ENCODE measurements at places on chromosomes 3 and 15.

GRCh38 chr3:170482199-170482598 lies 63.5 kb downstream of the CLDN11 start:
- DNase-seq, result no peak

DNA sequence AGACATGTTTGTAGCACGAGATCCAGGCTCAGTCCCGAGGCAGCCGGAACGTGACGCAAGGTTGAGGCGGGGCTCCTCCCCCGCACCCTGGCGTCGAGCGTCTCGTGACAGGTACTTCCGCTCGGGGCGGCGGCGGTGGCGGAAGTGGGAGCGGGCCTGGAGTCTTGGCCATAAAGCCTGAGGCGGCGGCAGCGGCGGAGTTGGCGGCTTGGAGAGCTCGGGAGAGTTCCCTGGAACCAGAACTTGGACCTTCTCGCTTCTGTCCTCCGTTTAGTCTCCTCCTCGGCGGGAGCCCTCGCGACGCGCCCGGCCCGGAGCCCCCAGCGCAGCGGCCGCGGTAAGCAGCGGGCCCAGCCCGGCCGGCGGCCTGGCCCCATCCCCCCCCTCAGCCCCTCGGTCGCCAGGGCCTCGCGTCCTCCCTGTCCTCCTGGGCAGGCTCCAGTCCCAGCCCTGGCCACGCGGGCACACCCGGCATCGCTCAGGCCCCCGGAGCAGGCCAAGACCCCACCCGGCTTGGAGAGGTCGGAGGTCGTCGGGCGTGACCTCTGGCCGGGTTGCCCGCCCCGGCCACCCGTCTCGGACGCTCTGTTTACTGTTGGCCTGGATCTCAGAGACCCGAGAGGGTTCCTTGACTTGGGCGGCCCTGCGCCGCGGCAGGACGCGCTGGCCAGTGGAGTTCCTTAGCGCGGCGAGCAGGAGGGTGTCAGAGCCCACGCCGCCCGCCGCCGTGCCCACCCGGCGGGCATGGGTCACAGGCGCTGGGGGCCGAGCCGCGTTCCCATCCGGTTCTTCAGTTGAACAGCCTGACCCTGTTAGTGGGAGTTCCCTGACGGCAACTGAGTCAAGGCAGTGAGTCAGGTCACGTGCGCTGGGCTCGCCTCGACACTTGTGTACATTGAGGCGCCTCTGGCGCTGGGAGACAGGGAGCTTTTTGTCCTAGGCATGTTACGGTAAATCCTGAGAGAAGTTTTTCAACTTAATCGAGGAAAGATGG lies at the start of gene RAB7A:
RAB7A (plus strand) TSS at position 161 of the 994 bp plus-strand sequence. CDS start 69,185 bp downstream, outside the sequence.
- peak; percentile 92 for DNase-seq

DNA sequence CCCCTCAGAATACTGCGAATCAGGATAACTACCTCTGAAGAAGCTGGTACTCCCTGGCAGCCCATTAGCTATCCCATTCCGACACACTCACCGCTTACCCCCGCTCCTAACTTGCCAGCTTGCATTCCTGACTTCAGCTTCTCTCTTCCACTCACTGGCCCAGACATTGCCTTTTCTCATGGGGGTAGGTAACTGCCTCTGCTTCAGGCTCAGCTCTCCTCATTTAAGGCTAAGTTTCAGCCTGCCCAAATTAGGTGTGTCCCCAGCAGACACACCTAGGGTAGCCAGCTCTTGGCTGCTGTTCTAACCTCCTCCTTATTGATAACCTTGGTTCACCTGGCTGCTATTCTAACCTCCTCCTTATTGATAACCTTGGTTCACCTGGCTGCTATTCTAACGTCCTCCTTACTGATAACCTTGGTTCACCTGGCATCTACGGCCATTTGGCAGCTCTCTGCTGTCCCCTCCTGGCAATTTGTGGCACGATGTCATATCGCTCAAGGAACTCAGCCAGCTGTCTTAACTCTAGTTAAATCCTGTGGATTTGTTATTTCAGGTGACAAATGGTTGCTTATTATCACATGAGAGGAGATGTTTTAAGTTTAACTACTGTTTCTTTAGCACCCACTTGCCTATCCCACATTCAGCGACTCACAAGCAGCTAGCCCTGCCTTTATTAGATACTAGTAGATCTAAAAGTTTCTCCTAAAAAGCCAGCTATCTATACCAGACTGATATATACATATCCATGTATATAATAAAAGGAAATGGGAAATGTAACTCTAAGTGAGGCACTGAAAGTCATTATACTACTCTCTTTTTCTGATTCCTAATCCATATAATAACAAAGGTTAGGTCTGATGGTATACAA lies 106.5 kb upstream of the ACP3 start:
- no peak for DNase-seq

DNA sequence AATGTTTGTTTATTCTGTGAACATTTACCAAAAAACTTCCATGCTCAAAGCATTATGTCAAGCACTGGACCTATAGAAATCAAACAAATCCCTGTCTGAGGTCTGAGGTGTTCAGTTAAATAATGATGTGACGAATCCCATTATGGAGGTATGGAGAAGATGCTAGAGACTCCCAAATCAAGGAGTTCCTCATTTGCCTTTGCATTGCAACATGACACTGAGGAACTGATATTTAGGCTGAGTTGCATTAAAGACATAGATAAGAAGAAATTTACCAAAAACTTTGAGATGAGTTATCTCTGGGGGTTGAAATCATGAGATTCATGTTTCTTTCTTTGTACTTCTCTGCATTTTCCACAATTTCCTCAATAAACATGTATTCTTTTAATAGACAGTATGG lies 16.0 kb downstream of the CD200 start:
- no peak for DNase-seq

Measured in NK-92 treated with Interleukin-12 subunit alpha and Interleukin-12 subunit beta, amount 100 ng/mL, for 24 hours (cell line).